Amygdala (tissue), 56 donors: ENCODE measurements at places on chromosomes 7 and 10.

- no peak for DNase-seq
Observed at GRCh38 chr10:77507291-77507880, 130.2 kb downstream of the KCNMA1 start.

DNA sequence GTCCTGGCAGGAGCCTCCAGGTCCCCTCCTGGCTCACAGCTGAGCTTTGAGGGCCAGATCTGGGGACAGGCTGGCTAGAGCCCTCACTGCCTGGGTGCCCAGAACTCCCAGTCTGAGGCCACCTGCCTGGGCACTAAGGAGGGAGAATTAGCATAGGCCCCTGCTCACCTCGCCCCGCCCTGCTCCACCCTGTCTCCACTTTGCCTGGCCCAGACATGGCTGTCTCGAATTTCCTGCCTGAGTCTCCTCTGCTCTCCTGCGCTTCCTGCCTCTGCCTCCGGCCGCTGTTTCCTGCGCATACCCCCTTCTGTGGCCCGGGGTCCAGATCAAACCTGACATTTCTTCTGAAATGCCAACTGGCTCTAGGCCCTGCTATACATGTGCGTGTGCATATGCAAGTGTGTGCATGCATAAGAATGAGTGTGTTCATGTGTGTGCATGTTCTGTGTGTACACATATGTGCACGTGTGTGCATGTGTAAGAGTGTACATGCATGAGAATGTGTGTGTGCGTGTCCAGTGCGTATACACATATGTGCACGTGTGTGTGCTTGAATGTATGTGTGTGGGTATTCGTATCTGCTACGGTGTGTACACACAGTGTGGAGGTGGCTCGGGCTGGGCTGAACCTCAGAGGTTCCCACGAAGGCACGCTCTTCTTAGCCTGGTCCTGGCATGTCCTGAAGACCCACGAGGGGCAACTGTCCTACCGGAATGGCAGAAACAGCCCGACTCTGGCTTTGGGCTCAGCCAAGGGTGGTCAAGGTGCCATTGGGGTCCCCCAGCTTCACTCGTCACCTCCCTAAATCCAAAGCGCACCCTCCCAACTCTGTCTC lies 64.9 kb downstream of the MYL10 start:
- DNase-seq = no peak

- peak; percentile 48 for DNase-seq
Observed at GRCh38 chr10:15167411-15168290, 842 bp downstream of the NMT2 start.

DNA sequence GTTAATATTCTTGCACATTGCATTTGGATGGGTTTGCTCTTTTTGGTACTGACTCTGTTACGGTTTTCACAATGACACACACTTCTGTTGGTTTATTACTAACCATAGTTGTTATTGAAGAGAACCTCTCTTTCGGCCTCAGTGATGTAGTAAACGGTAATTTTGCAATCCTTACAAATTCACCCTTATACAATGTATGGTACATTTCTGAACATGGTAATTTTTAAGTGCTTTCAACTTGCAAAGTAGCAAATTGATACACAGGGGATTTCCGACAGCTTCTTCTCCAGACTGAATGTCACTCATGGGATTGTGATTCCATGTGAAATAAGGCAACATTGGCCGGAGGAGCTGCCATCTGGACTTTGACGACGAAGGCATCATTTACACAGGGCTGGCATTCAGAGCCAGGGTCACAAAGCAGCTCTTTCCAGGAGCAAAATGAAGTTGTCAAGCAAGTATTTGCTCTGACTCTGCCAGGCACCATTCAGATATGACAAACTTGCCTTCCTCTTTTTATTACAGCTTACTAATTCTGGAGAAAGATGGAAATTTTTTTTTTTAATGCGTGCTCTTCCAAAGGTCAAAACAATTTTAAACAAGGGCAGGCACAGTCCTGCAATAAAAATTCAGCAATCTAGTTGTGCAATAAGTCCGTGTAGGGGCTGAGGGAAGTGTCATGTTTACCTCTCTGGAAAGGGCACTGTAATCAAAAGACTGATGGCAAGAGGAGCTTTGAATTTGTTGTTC lies 711.5 kb upstream of the C7orf33 start:
- no peak for DNase-seq

DNA sequence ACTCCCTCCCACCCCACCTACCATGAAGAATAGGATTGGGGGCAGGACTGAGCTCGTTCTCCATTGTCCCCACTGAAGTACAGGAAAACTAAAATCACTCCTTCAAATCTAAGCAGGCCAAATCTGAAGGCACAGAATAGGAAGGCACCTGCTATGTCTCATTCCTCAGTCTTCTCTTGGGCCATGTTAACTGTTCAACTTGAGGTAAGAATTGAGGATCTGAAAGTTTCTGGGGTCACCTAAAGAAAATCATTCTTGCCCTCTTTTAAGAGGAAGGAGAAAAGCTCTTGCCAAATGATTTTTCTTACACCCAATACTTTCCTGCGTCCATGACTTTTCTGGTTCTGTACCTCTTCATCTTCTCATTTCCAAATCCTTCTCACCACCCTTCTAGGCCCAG lies 4.9 kb downstream of the CPN1 start:
- DNase-seq = no peak

- DNase-seq = no peak
Observed at GRCh38 chr10:15856328-15857015, 3.8 kb downstream of the MINDY3 start.

- no peak for DNase-seq
Observed at GRCh38 chr10:127129104-127129503, 67.3 kb downstream of the INSYN2A start.

DNA sequence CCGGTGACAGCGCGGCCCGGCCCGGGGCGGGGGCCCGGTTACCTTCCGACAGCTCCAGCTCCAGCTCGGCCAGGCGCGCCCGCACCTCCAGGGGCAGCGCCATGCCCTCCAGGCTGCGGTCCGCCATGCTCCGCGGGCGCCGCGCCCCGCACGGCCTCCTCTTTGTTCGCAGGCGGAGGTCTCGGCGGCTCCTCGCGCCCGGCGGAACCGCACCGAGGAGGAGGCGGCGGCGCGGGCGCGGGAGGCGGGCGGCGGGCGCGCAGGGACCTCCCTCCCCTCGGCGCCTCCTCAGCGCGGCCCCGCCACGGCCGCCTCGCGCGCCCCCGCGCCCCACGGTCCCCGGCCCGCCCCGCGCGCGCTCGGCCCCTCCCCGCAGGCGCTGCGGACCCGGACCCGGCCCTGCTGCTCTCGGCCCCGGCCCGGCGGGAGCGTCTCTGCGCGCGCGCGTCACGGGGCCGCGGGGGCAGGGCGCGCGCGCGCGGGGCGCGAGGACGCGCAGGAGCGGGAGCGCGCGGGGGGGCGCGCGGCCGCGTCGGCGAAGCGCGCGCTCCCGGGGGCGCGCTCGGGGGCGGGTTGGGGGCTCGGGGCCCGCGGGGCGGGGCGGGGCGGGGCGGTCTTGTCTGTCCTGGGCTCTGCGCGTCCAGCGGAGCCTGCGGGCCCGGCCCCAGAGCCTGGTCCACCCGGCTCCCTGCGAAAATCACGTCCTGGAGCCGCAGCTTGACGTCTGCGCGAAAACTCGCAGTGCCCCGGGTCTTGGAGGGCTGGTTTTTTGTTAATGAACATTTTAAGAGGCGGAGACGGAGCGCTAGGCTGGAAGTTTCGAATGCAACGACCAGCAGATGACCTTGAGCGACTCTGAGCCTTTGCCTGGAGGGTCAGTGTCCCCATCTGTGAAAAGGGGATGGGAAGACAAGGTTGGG lies at the start of gene DIP2C:
DIP2C (minus strand) TSS at position 217 of the 920 bp plus-strand sequence; CDS start at position 127, 90 bp downstream.
- peak; percentile 39 for DNase-seq

DNA sequence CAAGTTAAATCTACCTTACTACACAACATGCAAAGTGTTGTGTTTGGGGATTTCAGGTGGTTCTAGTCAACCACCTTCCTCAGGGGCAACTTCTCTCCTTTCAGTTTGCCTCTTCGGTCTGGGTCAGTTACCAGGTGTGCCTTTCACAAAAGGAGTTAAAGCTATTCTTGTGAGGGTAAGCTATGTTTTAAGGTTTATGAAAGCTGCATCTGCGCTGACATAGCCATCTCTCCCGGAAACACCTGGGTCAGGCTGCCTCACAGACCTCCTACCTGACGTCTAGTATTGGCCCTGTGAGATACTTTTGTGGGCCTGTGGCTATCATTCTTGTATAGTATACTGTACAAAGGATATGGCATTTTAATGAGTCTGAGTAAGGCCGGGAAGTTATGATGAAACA lies 67.7 kb upstream of the ITGA8 start:
- DNase-seq = no peak

DNA sequence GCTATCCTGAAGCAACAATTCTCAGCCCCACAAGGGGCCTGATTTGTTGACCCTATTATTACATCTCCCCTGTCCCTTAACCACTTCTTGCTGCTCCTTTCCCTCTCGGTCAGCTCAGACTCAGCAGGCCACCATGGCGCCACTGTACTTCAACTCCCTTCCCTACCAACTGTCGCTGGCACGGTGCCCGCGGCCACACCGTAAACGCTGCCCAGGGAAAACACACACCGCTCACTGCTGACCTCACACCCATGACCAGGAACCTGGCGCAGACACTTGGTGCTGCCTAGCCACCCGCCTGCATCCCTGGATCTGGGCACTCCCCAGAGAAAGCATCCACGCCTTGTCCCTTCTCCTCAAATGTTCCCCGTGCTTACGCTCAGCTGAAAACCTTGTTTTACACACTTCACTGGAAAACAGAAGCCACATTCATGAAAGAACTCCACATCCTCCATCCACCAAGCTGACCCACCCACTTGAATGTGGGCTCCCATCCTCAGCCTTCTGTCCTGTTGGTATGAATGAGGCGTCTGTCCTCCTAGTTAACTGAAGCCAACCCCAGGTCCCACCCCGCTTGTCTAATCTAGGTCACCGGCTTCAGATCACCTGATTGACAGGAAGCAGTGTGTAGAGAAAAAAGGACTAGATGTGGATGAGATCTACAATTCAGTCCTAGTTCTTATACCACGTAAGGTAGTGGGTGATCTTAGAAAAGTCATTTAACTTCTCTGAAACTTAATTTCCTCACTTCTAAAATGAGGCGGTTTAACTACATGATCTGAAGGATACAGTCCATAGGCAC lies 28.5 kb upstream of the CRYGN start:
- no peak for DNase-seq

DNA sequence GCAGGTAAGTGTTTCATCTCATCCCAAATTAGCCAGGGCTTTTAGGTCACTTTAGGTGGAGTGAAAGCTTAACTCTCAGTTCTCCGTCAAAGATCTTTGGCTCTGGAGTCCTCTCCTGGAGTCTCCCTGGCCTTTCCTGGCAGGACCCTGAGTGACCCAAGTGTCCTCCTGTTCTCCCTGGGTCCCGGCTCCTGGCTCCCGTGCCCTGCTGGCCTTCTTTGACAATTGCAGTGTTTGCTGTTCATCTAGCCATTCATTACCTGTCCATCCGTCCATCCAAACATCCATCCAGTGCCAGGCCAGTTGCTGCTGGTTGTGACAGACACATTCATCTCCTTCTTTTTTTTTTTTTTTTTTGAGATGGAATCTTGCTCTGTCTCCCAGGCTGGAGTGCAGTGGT lies 6.2 kb upstream of the TPST1 start:
- no peak for DNase-seq

- DNase-seq = no peak
Observed at GRCh38 chr10:110401401-110402076, 96.2 kb upstream of the DUSP5 start.

- DNase-seq = no peak
Observed at GRCh38 chr10:97888641-97889262, 39.1 kb downstream of the GOLGA7B start.

- DNase-seq = peak; percentile 15
Observed at GRCh38 chr10:69716711-69717560, 84.8 kb upstream of the COL13A1 start.

DNA sequence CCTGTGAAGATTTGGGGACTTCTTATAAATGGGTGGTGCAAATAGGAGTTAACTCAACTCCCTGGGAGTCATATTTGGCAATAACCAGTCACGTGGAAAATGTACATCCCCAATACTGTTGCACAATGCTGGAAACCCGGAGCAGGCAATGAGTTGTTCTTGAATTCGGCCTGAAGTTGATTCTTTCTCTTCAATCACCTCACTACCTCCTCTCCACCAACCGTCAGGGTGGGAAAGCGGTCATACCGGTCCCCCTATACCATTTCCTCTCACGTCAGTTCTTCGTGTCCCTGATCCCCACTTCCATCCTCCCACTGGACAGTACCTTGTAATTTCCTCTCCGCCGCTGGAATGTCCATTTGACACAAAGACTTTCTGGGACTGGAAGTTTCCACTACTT lies 2.8 kb downstream of the GIMAP5 start:
- no peak for DNase-seq

DNA sequence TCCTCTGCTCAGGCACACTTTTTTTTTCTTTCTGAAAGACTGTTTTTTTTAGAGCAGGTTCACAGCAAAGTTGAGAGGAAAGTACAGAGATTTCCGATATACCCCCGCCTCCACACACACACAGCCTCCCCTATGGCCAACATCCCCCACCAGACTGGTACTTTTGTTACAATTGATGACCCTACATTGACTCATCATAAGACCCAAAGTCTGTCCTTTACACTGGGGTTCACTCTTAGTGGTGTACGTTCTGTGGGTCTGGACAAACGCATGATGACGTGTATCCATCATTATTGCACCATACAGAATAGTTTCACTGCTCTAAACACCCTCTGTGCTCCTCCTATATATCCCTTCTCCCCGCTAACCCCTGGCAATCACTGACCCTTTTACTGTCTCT lies 107.7 kb downstream of the RBM20 start:
- DNase-seq = no peak

DNA sequence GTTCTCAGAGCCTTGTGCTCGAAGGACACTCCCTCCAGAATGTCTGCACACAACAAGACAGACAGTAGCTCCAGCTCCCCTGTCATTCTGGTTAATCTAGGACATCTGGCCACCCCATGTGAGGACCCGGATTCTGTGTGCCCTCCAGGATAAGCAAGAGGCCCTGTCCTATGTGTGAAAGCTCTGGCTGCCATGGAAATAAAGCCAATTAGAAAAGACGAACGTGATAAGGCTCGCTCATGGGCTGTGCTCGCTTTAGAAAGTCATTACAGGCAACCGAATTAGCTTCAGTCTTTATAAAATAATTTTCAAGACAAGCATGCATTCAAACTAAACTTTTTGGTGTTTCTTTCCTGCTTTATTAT lies 263.4 kb downstream of the INHBA start:
- no peak for DNase-seq

DNA sequence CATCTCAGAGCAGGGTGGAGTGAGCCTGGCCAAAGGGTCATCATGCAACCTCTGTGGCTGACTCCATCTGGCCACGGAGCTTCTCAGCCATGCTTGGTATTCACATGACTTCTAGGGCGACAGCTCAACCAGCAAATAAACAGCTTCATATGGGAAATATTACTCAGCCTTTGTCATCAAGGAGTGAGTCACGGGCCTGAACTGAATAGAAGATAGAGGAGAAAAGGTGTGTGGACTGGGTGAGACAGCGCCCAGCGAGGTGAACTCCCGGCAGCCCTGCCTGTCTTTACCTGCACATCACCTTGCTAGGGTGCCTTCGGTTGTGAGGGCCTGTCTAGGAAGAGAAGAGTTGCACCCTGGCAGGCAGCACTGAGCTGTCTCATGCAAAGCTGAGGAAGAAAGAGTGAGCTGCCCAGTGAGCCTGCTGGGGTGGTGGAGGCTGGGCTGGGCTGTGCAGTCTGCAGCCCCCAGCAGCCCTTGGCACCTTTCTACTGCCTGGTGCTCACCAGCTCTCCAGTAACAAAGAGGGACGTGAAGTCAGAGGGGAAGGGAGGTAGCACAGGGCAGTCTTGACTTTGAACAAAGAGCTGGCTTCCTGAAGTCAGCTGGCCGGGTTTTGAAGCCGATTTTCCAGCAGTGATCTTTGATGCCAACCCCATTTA lies 114.2 kb downstream of the EGFR start:
- no peak for DNase-seq

GRCh38 chr10:95319239-95319638 lies 28.4 kb upstream of the PDLIM1 start:
- no peak for DNase-seq

GRCh38 chr7:97116308-97116707 lies 1.2 kb upstream of the SDHAF3 start:
- no peak for DNase-seq
